Fibroblast of skin of scalp (primary cell): ENCODE measurements at places on chromosomes 6 and 20.
A peak's percentile ranks its signal among the peaks of the same experiment; 100 is the strongest.

DNA sequence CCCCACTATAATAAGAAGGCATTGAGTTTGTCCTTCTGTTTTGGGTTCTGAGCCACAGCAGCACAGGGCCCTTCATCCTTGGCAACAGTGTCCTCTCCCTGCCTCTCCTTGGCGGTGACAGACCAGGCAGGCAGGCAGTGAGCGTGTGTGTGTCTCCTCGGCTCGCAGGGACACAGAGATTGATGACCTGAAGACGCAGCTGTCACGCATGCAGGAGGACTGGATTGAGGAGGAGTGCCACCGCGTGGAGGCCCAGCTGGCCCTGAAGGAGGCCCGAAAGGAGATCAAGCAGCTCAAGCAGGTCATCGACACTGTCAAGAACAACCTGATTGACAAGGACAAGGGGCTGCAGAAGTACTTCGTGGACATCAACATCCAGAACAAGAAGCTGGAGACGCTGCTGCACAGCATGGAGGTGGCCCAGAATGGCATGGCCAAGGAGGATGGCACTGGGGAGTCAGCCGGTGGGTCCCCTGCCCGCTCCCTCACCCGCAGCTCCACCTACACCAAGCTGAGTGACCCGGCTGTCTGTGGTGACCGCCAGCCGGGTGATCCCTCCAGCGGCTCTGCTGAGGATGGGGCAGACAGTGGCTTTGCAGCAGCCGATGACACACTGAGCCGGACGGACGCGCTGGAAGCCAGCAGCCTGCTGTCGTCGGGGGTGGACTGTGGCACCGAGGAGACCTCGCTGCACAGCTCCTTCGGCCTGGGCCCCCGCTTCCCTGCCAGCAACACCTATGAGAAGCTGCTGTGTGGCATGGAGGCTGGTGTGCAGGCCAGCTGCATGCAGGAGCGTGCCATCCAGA is 24.0 kb downstream of the SDCBP2 start:
- no peak for DNase-seq

DNA sequence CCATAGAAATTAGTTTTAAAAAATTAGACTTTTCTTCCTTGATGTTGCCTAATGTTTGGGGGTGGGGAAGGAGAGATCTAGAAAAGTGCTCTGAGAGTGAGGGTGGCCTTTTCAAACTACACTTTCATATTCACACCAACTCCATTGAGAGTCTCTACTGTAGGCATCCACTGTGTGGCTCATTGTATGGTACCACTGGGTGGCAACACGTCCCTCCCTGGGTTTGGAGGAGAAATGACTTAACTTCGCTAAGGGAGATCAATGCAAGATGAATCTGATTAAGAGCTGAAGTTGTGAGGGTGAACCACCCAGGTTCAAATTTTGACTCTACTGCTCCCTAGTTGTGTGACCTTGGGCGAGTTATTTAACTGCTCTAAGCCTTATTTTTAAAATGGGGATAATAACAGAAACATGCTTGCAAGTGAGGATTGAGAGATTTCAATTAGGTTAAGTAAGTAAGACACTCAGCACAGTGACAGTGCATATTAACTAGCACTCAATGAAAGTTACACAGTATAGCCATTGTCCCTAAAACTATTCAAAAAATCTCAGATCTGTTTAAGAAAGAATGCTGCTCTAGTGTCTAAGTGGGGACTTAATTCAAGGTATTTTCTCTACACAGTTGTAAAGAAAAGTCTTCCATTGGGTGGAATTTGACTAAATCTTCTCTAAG is 193.5 kb upstream of the CNR1 start:
- DNase-seq = no peak

- peak; percentile 76 for DNase-seq
Measured at GRCh38 chr6:17392978-17393891, at the start of gene CAP2. CAP2 (plus strand) TSS chr6:17393595; CDS start chr6:17421556, 27,961 bp downstream.

GRCh38 chr20:22446613-22447446 is 137.5 kb downstream of the FOXA2 start:
- peak; percentile 55 for DNase-seq

- DNase-seq = no peak
Measured at GRCh38 chr6:154196333-154196885, 157.4 kb downstream of the OPRM1 start.

DNA sequence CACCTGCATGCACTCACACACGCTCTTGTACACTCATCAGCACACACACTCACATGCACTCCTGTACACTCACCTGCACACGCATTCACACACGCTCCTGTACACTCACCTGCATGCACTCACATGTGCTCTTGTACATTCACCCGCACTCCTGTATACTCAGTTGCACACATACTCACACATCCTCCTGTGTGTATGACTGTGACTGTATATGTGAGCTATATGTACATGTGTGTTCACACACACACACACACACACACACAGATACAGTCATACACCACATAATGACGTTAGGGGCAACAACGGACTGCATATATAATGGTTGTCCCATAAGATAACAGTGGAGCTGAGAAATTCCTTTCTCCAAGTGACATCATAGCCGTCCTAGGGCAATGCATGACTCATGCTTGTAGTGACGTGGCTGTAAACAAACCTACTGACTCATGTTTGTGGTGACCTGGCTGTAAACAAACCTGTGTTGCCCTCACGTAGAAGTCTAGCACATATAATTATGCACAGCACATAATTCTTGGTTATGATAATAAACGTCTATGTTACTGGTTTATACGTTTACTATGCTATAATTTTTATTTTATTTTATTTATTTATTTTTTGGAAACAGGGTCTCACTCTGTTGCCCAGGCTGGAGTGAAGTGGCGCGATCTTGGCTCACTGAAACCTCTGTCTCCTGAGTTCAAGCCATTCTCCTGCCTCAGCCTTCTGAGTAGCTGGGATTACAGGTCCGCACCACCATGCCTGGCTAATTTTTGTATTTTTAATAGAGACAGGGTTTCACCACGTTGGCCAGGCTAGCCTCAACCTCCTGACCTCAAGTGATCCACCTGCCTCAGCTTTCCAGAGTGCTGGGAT is 22.8 kb upstream of the TAF4 start:
- peak; percentile 39 for DNase-seq

- DNase-seq = no peak
Measured at GRCh38 chr6:36040958-36041357, 13.3 kb downstream of the MAPK14 start.

DNA sequence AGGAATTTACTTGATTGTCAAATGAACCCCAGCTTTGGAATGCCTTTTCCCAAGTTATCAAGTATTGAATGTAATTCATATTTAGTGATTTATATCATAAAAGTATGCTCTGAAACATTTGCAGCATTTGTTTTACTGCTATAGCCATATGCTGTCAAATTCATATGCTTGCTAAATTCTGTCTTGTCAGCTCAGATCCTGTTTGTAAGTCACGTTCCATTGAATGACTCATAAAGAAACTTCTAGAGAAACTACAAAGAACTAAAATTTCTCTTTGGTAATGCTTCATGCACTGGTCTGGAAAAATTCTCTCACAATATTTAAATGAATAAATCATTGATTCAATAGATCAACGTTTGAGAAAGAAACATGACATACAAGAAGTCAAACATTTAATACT is 445.9 kb downstream of the PHF3 start:
- peak; percentile 3 for DNase-seq

DNA sequence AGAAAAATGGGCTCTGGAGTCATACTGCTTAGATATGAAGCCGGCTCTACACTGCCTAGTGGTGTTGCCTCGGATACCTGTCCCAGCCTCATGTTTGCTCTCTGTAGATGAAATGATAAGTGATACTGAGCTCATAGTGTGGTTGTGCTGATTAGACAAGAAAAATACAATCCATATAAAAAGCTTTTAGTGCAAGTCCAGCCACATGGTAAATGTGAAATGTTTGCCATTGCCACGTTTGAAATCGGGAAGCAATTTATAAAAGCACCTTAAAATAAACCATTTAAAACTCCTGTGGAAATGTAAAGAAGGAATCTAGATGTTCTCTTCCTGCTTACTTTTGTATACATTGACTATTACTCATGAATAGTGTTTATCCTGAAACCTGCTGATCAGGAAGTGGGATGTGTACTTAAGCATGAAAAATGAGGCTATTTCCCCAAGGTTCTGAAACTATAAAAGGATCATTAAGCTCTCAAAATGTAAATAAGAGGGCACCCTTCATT is 13.1 kb upstream of the PBOV1 start:
- DNase-seq = no peak
